ENCODE measurements at places on chromosomes 7 and 10.

GRCh38 chr7:76334320-76334967 lies 24.3 kb downstream of the YWHAG start:
- DNase-seq, result no peak

DNA sequence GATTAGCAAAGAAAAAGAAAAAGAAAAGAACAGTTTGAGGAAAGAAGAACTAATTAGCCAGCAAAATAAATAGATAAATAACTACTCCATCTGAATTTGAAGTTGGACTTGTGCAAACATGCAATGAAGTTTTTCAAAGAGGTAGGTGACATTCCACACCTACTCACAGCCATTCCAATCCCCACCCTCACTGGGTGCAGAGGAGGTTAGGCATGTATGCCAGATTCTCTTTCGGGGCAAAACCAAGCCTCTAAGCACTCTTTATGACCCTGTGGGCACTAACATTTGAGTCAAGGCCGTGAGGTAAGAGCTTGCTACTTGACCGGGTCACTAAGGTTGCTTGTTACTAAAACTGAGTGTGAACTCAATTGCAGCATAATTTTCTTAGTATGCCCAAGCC lies 108.4 kb upstream of the SEMA3A start:
- DNase-seq, result peak; percentile 12

DNA sequence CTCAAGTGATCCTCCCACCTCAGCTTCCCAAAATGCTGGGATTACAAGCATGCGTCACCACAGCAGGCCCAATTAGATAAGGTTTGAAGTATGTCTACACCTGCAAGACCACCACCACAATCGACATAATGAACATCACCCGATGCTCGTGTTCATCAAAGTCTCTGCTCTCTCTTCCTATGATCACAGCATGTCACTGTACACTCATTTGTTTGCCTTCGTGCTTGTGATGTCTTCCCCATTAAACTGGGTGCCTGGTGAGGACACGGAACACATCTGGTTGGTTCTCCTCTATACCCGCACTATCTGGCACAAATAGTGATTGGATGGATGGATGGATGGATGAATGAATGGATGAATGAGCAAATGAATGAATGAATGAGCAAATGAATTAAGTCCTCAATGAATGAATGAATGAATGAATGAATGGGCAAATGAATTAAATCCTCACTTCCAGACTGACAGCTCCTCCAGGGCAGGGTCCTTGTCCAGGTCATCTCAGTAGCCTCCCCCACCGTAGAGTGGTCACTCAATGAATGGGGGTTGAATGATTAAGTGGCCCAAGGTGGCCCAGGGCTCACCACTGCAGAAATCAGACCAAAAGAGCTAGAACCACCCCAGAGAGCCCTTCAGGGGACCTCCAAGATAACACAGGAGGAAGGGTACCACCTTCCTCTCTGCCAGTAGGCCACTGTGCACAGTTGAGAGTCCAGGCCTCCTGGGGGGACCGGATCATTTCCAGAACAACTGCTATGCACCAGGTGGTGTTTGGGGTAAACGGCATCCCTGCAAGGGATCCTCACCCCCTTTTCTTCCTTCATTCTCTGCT lies 101.9 kb upstream of the TNRC18 start:
- peak; percentile 40 for DNase-seq

DNA sequence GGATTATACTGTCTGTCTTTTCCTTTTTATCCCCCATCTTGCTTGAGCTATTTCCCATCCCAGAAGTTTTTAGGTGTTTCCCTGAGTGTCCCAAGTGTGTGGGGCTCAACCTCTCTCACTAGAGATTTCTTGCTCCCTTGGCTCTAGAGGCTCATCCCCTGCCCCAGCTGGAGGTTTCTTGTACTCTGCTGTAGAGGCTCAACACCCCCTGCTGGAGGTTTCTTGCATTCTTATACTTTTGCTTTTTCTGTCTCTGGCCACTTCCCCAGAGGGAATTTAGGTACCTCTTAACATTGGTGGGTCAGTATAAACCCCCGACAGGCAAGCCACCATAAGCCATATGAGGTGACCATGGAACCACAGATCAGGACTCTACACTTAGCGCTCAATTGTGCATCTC lies 114.2 kb upstream of the FAM3C start:
- no peak for DNase-seq

DNA sequence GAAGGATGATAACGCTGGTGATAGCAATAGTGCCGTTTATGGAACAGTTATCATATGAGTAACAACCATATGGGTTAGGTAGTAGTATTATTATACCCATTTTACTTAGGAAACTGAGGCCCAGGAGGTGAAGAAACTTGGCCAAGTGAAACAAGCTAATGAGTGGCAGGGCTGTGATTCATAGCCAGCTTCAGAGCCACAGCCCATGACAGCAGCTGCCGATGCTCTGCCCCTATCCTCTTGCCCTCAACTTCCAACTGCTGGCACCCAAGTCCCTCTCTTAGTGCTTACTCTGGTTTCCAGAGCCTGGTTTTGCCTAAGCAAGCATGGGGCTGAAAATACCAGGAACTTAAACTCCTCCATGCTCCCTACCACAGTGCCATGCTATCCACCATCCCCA lies 12.3 kb downstream of the SH3PXD2A start:
- no peak for DNase-seq

DNA sequence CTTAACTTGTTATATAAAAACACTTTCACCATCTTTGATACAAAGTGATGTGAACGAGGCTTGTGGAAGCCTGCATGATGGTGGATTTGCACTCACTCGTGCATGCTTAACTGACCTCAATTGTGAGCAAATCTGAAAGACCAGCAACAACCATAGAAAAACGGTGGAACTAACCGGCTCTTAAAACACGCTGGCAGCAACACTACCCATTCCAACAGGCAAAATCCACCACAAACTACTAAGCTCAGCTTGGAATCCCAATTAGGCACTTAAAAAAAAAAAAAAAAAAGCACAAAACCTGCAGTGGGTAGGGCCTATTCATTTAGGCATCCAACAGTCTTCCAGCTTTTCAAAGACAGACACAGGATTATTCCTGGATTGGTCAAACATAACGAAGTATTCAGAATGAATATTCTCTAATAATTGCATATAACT lies 1.8 kb downstream of the GDI2 start:
- peak; percentile 40 for DNase-seq

Measured in PC-3 (cell line).